ENCODE measurements at places on chromosomes 13 and 19. TPM values are rescaled to one million over a fixed set of nuclear protein-coding genes. Genes with fewer than 3 reads are reported as not detected.

Gene MEIS3
- total RNA-seq: 24.3 TPM

Gene MISP
- 0.19 TPM for total RNA-seq

Gene CDX2
- not detected for total RNA-seq

Gene AXL
- total RNA-seq: 224 TPM

Gene KIR3DL1
- total RNA-seq: not detected

Gene OLFM2
- 37.5 TPM for total RNA-seq

Gene IZUMO2
- not detected for total RNA-seq

Gene CD79A
- 0.19 TPM for total RNA-seq

Gene CKAP2
- 45.2 TPM for total RNA-seq

Gene ZNF562
- total RNA-seq: 31.6 TPM

Gene LSR
- total RNA-seq: 0.28 TPM

Gene MIER2
- total RNA-seq: 16.5 TPM

Gene SLC25A41
- not detected for total RNA-seq

Gene CASP14
- total RNA-seq: not detected

Gene MEIOSIN
- total RNA-seq: not detected

Gene CADM4
- total RNA-seq: 4.2 TPM

Gene PDCD5
- total RNA-seq: 204 TPM

Gene ITGBL1
- total RNA-seq: 105 TPM

Gene RFPL4A
- total RNA-seq: not detected

Gene COL4A1
- 1,363 TPM for total RNA-seq

Gene MAP2K2
- 98.9 TPM for total RNA-seq

Gene RGL3
- total RNA-seq: 7.0 TPM

Gene RNF225
- not detected for total RNA-seq

Gene ZNF492
- total RNA-seq: 1.2 TPM

Gene PRR22
- total RNA-seq: under 0.01 TPM

Gene IL17D
- total RNA-seq: 1.3 TPM

Gene ZNF155
- total RNA-seq: 8.5 TPM

Gene DAND5
- total RNA-seq: not detected

Gene VAV1
- not detected for total RNA-seq

Gene PRRG2
- total RNA-seq: 1.1 TPM

Gene NEK5
- total RNA-seq: 0.28 TPM

Gene SOX21
- not detected for total RNA-seq

Gene C1QTNF9
- not detected for total RNA-seq

Gene VSTM1
- total RNA-seq: not detected

Gene TUBGCP3
- total RNA-seq: 24.2 TPM

Gene YJEFN3
- total RNA-seq: 0.28 TPM

Gene SHANK1
- 7.6 TPM for total RNA-seq

Gene ADGRE2
- 2.9 TPM for total RNA-seq

Gene LGALS4
- total RNA-seq: not detected

Gene SBK2
- total RNA-seq: not detected

Gene ALG11
- 36.8 TPM for total RNA-seq

Gene CD209
- total RNA-seq: not detected

Gene SHD
- total RNA-seq: not detected

Gene FUT3
- not detected for total RNA-seq
